Activated CD4-positive, CD25-positive, alpha-beta regulatory T cell treated with anti-CD3 and anti-CD28 coated beads, Interleukin-2, amount 50 U/mL, for 72 hours (primary cell): ENCODE measurements at places on chromosomes 11 and 22.

GRCh38 chr11:70135142-70135541 lies 57.0 kb downstream of the ANO1 start:
- DNase-seq: no peak

DNA sequence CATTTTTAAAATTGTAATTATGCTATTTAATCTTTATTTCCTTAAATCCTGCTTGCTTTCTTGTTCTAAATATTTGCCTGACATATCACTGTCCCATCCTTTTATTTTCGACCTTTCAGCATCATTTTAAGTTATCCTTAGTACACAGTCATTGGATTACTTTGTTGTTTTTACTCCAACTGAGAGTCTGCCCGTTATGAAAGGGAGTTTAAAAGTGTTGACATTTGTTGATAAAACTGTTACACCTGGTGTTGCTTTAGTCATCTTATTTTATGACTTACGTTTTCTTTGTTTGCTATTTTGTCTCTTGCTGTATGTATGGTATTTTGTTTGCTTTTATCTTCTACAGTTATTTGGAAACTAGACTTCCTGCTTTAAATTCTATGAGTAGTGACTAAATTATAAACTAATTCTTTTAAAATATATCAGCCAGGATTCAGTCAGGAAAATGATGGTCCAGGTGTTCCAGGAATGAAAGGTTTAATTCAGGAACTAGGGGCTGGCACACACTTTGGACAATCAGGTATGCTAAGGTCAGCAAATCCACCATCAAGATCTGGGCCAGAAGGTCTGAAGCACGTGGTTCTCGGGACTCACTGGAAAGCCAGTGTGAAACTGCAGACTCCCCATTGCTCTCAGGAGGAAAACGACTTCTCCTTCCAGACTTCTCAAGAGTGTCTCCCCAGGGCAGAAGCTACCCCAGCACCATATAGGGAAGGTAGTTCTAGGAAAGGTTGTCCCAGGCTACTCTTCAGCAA lies 86.0 kb downstream of the RASSF10 start:
- DNase-seq: no peak

DNA sequence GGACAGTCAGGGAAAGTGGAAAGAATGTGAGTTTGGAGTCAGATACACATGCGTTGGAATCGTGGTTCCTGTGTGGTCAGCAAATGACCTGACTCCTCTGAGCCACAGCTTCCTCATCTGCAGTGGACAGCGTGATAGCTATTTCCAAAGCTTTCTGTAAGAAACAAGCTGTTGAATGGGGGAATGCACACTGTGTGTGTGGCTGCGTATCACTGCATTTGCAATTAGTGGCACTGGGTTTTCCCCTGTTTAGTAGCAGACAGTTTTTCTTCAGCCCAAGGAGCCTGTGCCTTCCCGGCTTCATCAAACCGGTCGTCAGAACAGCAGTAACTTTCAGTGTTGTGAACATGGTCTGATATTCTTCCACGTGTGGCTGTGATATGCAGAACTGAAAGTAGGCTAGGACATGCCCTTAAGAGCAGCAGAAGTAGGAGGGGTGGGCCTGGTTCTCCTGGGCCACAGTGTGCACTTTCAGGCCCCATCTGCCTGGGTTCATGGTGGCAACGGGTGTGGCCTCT lies 121.5 kb downstream of the RRAS2 start:
- no peak for DNase-seq

GRCh38 chr11:121473064-121473777 lies 20.5 kb upstream of the SORL1-AS1 start:
- DNase-seq: no peak

DNA sequence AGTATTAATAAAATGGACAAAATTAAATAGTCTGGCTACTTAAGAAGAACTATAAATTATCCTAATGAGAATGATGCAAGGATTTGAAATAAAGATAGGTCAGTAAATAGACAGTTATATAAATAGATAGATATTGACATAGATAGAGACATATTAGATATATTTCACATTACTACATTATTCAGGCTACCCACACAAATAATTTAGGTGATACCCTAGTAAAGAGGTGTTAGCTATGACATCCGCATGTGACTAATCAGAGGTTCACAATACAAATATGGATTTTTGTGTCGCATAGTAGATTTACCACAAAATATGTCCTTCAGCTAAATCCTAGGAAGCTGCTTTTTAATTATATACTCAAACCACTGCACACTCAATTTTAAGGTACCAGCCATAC lies 729.0 kb upstream of the ANO3 start:
- no peak for DNase-seq

- no peak for DNase-seq
Measured at GRCh38 chr11:35842958-35843357, 100.9 kb upstream of the LDLRAD3 start.
